ENCODE measurements at places on chromosomes 3 and 15. TPM values are rescaled to one million over a fixed set of nuclear protein-coding genes. Genes with fewer than 3 reads are reported as not detected.

Gene TOPAZ1
- total RNA-seq = not detected

Gene ECE2
- not detected for total RNA-seq

Gene GOLGA8M
- total RNA-seq = not detected

Gene PLSCR4
- 18.6 TPM for total RNA-seq

Gene NPAP1
- not detected for total RNA-seq

Gene RNU5B-1
- total RNA-seq = not detected

Gene TF
- total RNA-seq = 17.9 TPM

Gene CCDC191
- total RNA-seq = 0.92 TPM

Gene EIF3J
- total RNA-seq = 72.7 TPM

Gene ITPKA
- not detected for total RNA-seq

Gene CLDN16
- total RNA-seq = 0.38 TPM

Gene SNTN
- total RNA-seq = not detected

Gene CNTN4
- 8.5 TPM for total RNA-seq

Gene KBTBD8
- 1.3 TPM for total RNA-seq

Gene SRPRB
- total RNA-seq = 44.3 TPM

Gene EPHA3
- 2.3 TPM for total RNA-seq

Gene SLC22A13
- not detected for total RNA-seq

Gene WDR48
- total RNA-seq = 9.7 TPM

Gene ARPIN
- total RNA-seq = 16.8 TPM

Gene SMCO1
- not detected for total RNA-seq

Gene MCCC1
- 21.9 TPM for total RNA-seq

Gene HGD
- total RNA-seq = 0.12 TPM

Gene POC1A
- 6.8 TPM for total RNA-seq

Gene CD200
- 0.27 TPM for total RNA-seq

Gene ACAA1
- total RNA-seq = 68.6 TPM

Gene NR1I2
- total RNA-seq = not detected

Gene PCLAF
- total RNA-seq = 41.4 TPM

Gene TRIM71
- not detected for total RNA-seq

Gene ANKUB1
- not detected for total RNA-seq

Gene CYP8B1
- not detected for total RNA-seq

Gene HTD2
- total RNA-seq = 5.6 TPM

Gene CAND2
- total RNA-seq = 0.61 TPM

Gene SLC9C1
- total RNA-seq = not detected

Gene GOLGA8S
- 0.19 TPM for total RNA-seq

Gene PLA2G4F
- 7.4 TPM for total RNA-seq

Gene LDHAL6B
- not detected for total RNA-seq

Gene AADACL2
- 0.47 TPM for total RNA-seq

Gene BTBD1
- 60.8 TPM for total RNA-seq

Gene RARRES1
- 4.0 TPM for total RNA-seq

Gene MESP2
- total RNA-seq = not detected

Gene A4GNT
- total RNA-seq = not detected

Gene ITIH4
- 1.2 TPM for total RNA-seq

Gene CPB1
- not detected for total RNA-seq

Gene CHRNB4
- 0.09 TPM for total RNA-seq

Gene REC114
- total RNA-seq = not detected

Gene IQSEC1
- 8.3 TPM for total RNA-seq

Gene CCDC33
- not detected for total RNA-seq

Gene MYRIP
- total RNA-seq = 3.1 TPM

Gene ZIC4
- total RNA-seq = not detected

Gene PLSCR5
- total RNA-seq = not detected

Data from esophagus squamous epithelium (tissue), 5 donors.